Stimulated activated CD4-positive, alpha-beta T cell treated with anti-CD3 and anti-CD28 coated beads, Interleukin-2, amount 100 ng/mL, for 48 hours (primary cell): ENCODE measurements at places on chromosomes 13 and 19.

GRCh38 chr13:99656844-99657381, 155.6 kb downstream of the TM9SF2 start:
- no peak for DNase-seq

- no peak for DNase-seq
Observed at GRCh38 chr13:34571716-34572115, 370.4 kb upstream of the NBEA start.

GRCh38 chr13:32415019-32415418, 12.9 kb downstream of the N4BP2L1 start:
- no peak for DNase-seq

GRCh38 chr13:109418111-109418510, 368.3 kb downstream of the IRS2 start:
- DNase-seq: no peak
